BE2C (cell line): ENCODE measurements at places on chromosomes 5 and 9.

DNA sequence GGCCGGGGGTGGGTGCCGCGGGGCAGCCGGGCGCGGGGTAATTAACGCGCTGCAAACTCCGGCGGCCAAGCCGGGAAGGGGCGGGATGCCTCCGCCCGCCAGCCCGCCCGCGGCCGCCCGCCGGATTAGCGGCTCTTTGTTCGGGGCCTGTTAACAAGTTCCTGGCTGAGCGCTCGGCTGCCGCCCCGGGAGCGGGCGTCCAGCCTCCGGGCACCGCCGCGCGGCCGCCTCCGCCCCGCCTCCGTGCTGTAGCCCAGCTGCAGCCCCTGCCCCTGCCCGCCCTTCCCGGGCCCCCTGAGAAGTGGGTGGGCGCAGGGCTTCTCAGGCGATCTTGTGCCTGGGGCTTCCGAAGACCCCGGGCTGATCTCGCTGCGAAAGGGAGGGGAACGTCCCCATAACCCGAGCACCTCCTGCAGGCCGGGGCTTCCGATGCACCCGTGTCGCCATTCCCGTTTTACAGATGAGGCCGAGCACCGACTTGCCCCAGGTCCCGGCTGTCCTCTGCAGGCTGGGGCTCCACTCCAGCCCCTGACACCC is 7.5 kb downstream of the UNC5A start:
- DNase-seq: peak; percentile 75

DNA sequence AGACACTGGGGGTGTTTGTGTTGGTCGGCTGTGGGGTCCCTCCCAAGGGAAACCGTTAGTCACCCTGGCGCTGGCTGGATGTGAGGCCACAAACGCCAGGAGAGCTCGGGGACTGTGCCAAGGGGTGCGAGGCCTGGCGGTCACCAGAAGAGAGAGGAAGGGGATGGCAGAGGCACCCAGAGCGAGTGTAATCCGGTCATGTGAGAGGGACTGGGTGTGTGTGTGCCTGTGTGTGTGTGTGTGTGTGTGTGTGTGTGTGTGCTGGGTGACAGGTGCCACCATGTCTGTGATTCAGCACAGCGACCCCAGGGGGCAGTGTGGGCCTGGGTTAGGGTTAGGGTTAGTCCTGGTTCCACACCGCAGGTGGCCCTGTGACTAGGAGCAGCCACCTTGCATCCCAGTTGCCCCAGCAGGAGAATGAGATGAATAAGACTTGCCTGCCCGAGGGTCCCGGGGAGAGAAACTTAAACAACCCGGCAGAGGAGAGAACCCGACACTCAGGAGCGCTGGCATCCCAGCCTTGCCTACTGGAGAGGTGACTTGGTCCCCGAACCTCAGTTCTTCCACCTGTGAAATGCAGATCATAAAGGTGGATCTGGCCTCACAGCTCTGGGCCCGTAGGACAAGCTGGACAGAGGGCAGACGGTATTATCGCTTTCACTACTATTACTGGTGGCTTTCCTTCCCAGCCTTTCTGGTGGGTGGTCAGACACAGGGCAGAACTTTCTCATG is 1.4 kb upstream of the ADAMTSL2 start:
- DNase-seq: peak; percentile 90

DNA sequence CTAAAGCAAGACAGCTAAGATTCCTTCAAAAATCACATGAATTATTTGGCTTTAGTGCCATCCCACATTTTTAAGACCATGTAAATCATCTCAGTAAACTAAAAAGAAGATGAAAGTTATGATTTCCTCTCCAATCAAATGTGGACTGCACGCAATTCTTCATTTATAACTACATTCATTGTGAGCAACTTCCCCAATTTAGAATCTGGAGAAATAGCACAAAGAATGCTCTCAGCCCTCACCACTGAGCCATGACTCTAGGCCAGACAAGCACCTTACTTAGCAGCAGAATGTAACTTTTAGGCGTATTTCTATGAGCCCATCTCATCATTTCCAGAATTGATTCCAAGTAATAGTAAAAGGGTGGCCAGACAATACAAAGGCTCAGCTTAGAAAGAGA is 616.6 kb downstream of the TLE1 start:
- no peak for DNase-seq

- DNase-seq: no peak
These were observed 43.3 kb downstream of the NCS1 start for GRCh38 chr9:130215341-130216119.

GRCh38 chr5:136195971-136196820 is 3.2 kb upstream of the SMIM32 start:
- no peak for DNase-seq

- DNase-seq: peak; percentile 68
These were observed 120.2 kb downstream of the CARTPT start for GRCh38 chr5:71839096-71839884.

DNA sequence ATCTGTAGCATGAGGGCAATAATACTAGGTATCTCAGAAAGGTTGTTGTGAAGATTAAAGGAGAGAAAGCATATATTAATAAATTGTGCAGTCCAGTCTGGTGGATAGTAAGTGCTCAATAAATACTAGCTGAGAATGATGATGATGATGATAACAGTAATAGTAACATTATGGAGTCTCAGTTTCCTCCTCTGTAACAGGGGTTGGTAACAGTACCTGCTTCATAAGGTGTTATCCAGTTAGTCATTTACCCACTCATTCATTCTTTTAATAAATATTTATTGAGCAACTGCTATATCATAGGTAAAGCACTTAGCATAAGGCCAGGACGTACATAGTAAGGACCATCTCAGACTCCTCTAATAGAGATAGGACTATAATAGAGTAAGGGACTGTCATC is 7.6 kb downstream of the SLC6A7 start:
- DNase-seq: no peak

- no peak for DNase-seq
These were observed 32.2 kb upstream of the ROPN1L start for GRCh38 chr5:10409504-10409903.

GRCh38 chr9:28624771-28625170 is 1051.5 kb upstream of the C9orf72 start:
- no peak for DNase-seq

GRCh38 chr5:54469622-54470021 is 14.1 kb downstream of the HSPB3 start:
- no peak for DNase-seq

DNA sequence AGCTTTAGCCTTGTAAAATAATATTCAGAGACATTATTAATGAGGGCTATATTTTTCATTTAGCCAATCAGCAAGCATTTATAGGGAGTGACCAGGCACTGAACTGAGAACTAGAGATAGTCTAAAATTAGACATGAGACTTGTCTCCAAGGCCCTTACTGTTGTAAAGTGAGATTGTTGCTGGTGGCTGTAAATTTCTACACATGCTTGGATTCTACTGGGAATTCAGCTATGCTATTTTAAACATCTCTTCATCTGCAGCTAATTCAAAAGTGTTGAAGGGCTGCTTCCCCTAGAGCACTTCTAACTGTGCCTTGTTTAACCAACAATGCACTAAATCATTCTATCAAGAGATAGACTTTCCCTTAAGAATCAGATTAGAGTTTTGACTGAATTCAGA is 67.4 kb downstream of the CHSY3 start:
- DNase-seq: no peak

- no peak for DNase-seq
These were observed 27.0 kb downstream of the PLPPR1 start for GRCh38 chr9:101055516-101055915.

DNA sequence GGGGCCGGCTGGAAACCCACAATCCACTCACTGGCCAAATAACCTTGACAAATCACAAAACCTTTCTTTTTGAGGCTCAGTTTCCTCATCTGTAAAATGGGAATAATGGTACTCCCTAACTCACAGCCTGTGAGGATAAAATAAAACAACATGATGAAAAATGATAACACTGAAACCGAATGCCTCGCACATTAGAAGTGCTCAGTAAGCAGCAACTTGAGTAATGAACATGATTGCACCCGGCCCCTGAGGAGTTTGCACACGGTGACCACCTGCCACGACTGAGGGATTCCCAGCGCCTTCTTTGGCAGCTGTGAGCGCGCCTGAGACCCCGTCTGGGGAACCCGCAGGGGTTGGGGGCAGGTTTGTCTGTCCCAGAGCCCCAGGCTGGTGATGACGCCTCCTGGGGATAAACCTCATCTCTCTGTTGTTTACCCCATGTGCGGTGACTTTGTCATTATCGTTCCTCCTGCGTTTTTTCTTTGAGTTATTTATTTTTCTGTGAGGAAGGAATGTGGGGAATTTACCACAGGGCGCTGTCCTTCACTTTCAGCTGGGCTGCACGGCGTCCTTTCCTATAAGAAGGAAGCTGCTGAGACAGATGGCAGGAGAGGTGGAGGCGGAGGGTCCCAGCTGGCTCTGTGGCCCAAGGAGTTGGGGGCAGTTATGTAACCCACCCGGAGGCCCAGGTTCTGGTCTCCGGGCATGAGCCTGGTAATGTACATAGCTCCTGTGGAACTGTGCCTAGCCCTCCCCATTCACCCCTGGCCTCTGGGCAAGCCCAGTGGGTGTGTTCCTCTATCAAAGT is 3.0 kb upstream of the SYNPO start:
- no peak for DNase-seq

- DNase-seq: no peak
These were observed 50.8 kb downstream of the TSPAN17 start for GRCh38 chr5:176697934-176698538.

DNA sequence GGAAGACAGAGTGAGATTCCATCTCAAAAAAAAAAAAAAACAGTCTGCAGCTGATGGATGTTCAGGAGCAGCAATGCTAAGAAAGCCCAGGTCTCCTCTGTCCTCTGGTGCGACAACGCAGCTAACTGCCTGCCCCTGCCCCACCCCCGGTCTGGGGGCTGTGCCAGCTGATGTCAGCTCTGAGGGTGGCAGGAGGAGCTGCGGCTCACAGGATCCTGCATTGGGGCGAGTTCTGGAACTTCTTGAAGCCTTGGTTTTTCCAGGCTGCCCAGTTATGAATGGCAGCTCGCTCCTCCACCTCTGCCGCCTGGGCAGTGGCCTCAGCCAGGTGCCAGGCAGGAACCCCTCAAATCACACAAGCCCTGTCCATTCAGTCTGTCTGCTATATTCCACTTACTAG is 113.5 kb downstream of the ROR2 start:
- peak; percentile 52 for DNase-seq

GRCh38 chr9:33133186-33133585 is 34.0 kb downstream of the B4GALT1 start:
- DNase-seq: no peak

GRCh38 chr5:105903069-105903468 is 1767.7 kb downstream of the EFNA5 start:
- peak; percentile 13 for DNase-seq

GRCh38 chr5:102998224-102998623 is 121.7 kb downstream of the GIN1 start:
- DNase-seq: no peak

- no peak for DNase-seq
These were observed 5.6 kb upstream of the IER5L start for GRCh38 chr9:129183495-129184218.

DNA sequence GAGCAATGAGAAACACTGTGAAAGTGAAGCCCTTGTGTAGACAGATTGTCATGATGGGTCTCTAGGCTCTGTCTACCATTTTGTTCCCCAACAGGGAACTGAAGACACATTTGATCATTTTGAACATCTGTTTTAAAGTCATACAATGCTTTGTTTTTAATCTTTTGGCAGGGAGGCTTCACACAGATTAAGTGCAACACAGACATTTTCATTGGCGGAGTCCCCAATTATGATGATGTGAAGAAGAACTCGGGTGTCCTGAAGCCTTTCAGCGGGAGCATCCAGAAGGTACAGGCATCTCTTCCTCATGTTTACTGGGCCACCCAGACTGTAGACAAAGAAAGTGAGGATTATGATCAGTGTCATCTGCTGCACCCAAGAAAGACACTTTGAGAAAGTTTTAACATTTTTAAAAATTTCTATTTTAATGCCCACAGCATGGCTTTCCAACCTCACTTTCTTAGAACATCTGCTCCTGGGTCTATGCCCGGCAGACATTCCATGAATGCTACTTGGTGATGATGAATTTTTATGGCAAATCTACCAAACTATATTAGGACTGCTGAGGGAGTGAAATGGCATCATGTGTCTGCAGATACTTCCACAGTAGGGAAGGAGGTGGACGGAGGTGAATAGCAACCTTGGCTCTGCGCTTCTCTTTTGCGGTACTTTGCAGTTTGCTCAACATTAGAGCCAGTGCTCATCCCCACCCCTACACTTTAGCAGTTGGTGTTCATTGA is 121.3 kb downstream of the LIFR start:
- DNase-seq: no peak

- DNase-seq: no peak
These were observed 106.8 kb downstream of the RXRA start for GRCh38 chr9:134433101-134433500.
